ENCODE measurements at places on chromosomes 16 and 17. TPM values are rescaled to one million over a fixed set of nuclear protein-coding genes. Genes with fewer than 3 reads are reported as not detected.

Gene SPATA32
- not detected for total RNA-seq

Gene FOXL1
- total RNA-seq, result 0.75 TPM

Gene C16orf89
- total RNA-seq, result 267 TPM

Gene RASD1
- total RNA-seq, result 135 TPM

Gene HSD17B1
- 2.3 TPM for total RNA-seq

Gene METRNL
- 57.5 TPM for total RNA-seq

Gene DHRS7C
- total RNA-seq, result not detected

Gene VTN
- total RNA-seq, result not detected

GRCh38 chr17:41767324-41768042 is 19.0 kb downstream of the JUP start:
- H3K4me1 ChIP-seq, result peaks cover 10% of the 10 kb centered on the region
- no peak for DNase-seq
- H3K36me3 ChIP-seq, result peaks cover 87% of the 10 kb centered on the region

- no peak overlapping the region for H3K27ac ChIP-seq
- no peaks in the 10 kb centered on the region for H3K27me3 ChIP-seq
- no peak for DNase-seq
- H3K36me3 ChIP-seq, result no peaks in the 10 kb centered on the region
- H3K4me3 ChIP-seq, result no peak overlapping the region
These were observed 52.4 kb downstream of the ANKRD11 start for GRCh38 chr16:89437991-89438390.

- H3K36me3 ChIP-seq, result no peaks in the 10 kb centered on the region
- H3K27me3 ChIP-seq, result no peaks in the 10 kb centered on the region
- no peak for DNase-seq
- H3K4me1 ChIP-seq, result no peaks in the 10 kb centered on the region
These were observed 581.7 kb downstream of the KCNJ2 start for GRCh38 chr17:70750983-70751382.

GRCh38 chr16:83995754-83996153 is 27.7 kb downstream of the NECAB2 start:
- peaks cover 8% of the 10 kb centered on the region for H3K4me1 ChIP-seq
- H3K36me3 ChIP-seq, result no peaks in the 10 kb centered on the region
- H3K27ac ChIP-seq, result no peak overlapping the region
- H3K27me3 ChIP-seq, result no peaks in the 10 kb centered on the region

GRCh38 chr16:979859-980594 is 1.5 kb upstream of the SOX8 start:
- no peak for DNase-seq
- H3K27ac ChIP-seq, result no peak overlapping the region
- peaks cover 6% of the 10 kb centered on the region for H3K27me3 ChIP-seq
- no peaks in the 10 kb centered on the region for H3K36me3 ChIP-seq
- peaks cover 18% of the 10 kb centered on the region for H3K4me1 ChIP-seq

DNA sequence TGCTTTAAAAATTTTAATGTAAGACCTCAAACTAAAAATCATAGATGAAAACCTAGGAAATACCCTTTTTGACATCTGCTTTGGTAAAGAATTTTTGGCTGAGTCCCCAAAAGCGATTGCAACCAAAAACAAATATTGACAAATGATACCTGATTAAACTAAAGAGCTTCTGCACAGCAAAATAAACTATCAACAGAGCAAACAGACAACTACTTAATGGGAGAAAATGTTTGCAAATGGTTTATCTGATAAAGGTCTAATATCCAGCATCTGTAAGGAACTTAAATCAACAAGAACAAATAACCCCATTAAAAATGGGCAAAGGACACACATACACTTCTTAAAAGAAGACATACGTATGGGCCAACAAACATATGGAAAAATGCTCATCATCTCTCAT is 242.5 kb downstream of the BCAS3 start:
- no peaks in the 10 kb centered on the region for H3K36me3 ChIP-seq
- no peaks in the 10 kb centered on the region for H3K4me1 ChIP-seq
- H3K27ac ChIP-seq, result no peak overlapping the region
- DNase-seq, result no peak
- no peak overlapping the region for H3K4me3 ChIP-seq

DNA sequence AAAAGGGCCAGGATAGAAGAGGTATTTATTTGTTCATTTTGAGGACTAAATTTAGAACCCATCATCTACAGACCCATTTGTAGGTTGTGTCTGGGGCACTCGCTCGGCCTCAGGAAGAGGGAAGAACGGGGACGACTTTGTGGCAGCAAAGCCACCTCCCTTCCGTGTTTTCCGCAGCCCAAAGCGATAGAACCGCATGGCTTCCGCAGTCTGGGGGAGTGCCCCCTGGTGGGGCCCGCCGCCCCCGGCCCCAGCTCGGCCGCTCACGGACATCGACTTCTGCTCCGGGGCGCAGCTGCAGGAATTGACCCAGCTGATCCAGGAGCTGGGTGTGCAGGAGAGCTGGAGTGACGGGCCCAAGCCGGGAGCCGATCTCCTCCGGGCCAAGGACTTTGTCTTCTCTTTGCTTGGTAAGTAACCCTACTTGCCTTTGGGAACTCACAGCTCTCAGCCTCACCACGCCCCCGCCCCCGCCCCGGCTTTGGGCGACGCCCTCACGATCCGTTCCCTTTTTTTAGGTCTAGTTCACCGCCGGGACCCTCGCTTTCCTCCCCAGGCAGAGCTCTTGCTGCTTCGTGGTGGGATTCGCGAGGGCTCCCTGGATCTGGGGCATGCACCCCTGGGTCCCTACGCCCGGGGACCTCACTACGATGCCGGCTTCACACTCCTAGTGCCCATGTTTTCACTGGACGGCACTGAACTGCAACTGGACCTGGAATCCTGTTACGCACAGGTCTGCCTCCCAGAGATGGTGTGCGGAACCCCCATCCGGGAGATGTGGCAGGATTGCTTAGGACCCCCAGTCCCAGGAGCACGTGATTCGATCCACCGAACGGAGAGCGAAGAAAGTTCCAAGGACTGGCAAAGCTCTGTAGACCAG is 681 bp downstream of the TMEM102 start:
- H3K27me3 ChIP-seq, result no peaks in the 10 kb centered on the region
- DNase-seq, result peak; percentile 56
- peak overlapping the region; percentile 61 for H3K27ac ChIP-seq
- peaks cover 31% of the 10 kb centered on the region for H3K4me1 ChIP-seq
- H3K4me3 ChIP-seq, result peak overlapping the region; percentile 53
- no peaks in the 10 kb centered on the region for H3K36me3 ChIP-seq

- H3K27ac ChIP-seq, result no peak overlapping the region
- H3K27me3 ChIP-seq, result no peaks in the 10 kb centered on the region
- H3K4me3 ChIP-seq, result no peak overlapping the region
These were observed 348.7 kb downstream of the CDH11 start for GRCh38 chr16:64773184-64773583.

DNA sequence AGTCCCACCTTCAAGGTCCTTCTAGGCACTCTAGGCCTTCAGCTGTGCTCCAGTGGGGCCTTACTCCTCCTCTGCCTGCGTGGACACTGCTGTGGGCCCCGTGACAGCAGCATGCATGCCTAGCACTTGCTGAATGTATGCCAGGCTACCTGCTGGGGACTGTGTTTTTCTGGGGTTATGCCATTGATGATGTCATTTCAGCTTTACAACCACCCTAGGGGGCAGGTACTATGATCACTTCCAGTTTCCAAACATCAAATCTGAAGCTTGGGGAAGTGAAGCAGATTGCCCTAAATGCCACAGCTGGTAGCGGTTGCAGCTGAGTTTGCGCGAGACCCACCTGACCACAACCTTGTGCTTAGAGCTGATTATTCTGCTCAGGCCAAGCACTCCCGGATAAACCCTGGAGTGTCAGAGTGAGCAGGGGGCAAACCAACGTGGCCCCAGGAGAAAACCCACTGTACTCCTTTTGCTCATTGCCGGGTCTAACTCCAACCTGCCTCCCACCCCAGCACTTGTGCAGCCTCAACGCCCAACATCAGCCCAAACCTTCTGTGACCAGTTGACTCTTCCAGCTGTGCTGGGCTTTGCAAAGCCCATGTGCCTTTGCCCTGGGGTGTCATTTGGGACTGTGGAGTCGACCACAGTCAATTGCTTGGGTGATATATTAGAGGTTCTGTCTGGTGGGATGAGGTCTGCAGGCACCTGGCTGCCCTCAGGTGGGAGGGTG is 168.4 kb downstream of the ENGASE start:
- H3K4me1 ChIP-seq, result no peaks in the 10 kb centered on the region
- no peak overlapping the region for H3K27ac ChIP-seq
- no peaks in the 10 kb centered on the region for H3K36me3 ChIP-seq

- no peak overlapping the region for H3K4me3 ChIP-seq
- no peaks in the 10 kb centered on the region for H3K36me3 ChIP-seq
- no peaks in the 10 kb centered on the region for H3K4me1 ChIP-seq
- H3K27ac ChIP-seq, result no peak overlapping the region
- DNase-seq, result no peak
- H3K27me3 ChIP-seq, result no peaks in the 10 kb centered on the region
These were observed 35.1 kb downstream of the TMEM238L start for GRCh38 chr17:10768750-10769251.

- H3K36me3 ChIP-seq, result no peaks in the 10 kb centered on the region
- no peak overlapping the region for H3K4me3 ChIP-seq
- H3K27me3 ChIP-seq, result no peaks in the 10 kb centered on the region
- peaks cover 6% of the 10 kb centered on the region for H3K4me1 ChIP-seq
- no peak overlapping the region for H3K27ac ChIP-seq
These were observed 22.0 kb upstream of the NSMCE1 start for GRCh38 chr16:27290562-27290961.

DNA sequence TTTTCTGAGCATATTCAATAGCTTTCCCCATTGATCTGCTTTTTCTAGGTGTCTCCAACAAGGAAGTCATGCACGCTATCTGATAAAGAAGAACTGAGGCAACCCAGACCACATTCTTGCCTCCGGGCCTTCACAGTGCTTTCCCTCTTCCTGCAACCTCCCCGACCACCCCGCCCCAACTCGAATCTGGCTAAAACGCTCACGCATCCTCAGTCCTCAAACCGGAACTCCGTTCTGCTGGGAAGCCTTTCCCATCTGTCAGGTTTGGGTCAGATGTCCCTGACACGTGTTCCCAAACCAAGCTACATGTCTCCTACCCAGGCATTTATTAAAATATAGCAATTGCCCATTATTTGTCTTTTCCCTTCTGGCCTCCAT is 112.7 kb downstream of the VPS53 start:
- no peak overlapping the region for H3K4me3 ChIP-seq
- peaks cover 10% of the 10 kb centered on the region for H3K36me3 ChIP-seq
- no peak overlapping the region for H3K27ac ChIP-seq
- H3K4me1 ChIP-seq, result peaks cover 5% of the 10 kb centered on the region
- DNase-seq, result no peak

DNA sequence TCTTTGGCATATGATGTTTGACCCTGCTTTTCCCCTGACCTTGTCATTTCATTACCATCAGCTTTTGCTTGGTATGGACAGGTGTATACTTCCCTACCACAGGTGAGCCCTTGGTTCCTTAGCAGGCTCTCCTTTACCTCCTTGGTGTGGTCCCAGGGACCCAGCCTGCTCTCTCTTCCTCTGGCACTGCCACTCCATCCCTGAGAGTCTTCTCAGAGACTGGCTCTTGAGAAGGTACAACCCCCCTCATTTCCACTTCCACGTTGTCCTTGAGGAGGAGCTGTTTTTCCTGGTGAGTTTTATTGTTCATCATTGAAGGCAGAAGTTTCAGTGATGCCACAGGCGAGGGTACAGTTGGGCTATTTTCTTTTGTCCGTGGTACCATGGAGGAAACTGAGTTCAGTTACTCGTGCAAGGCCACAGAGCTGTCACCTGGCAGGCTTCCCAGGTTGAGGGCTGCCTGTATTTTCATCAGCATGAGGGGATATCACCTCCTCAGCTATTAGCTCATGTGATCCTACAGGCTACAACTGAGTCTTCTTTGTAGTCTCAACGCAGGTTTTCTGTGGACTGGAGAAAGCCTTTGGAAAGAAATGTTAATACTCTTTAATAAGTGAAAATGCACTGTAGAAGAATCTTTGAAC is 52.3 kb downstream of the MSI2 start:
- H3K4me3 ChIP-seq, result no peak overlapping the region
- no peaks in the 10 kb centered on the region for H3K27me3 ChIP-seq

- DNase-seq, result no peak
- no peak overlapping the region for H3K27ac ChIP-seq
- H3K36me3 ChIP-seq, result no peaks in the 10 kb centered on the region
- H3K4me1 ChIP-seq, result peaks cover 24% of the 10 kb centered on the region
- no peaks in the 10 kb centered on the region for H3K27me3 ChIP-seq
These were observed 53.1 kb downstream of the PRMT7 start for GRCh38 chr16:68363658-68364521.

DNA sequence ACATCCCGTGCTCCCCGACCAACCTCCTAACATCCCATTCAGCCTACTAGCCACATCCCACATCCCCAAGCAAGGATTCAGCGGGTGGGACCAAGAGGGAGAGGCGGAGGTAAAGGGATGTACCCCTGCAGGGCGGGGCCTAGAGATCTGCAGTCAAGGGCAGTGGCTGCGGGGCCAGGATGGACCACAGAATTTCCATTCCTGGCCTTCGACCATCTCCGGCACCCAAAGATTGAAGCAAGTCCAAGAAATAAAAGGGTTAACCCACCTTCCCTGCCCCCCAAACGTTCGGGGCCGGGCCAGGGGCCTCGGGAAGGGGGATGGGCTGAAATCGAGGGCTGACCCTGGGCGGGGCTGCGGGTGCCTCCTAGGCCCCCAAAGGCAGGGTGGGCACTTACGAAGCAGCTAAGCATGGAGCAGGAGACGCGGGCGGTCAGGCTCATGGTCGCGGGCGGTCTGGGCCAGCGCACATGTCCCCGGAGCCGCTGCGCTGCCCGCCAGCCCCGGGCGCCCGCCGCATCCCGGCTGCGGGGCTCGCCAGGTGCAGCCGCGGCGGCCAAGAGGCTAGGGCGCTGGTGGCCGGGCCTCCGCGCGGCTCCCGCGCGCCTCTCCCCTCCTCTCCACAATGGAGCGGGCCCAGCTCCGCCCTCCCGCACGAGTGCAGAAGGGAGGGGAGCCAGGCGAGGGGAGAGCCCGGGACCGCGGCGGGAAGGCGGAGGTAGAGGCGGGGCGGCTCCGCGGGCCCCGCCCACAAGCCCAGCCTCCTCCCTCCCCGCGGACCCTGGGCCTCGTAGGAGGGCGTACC is at the start of gene MTMR4:
TSS of gene MTMR4 (minus strand) at position 674 of the 805 bp plus-strand sequence. CDS start at position 443, 231 bp downstream.
- peaks cover 27% of the 10 kb centered on the region for H3K4me1 ChIP-seq
- peaks cover 27% of the 10 kb centered on the region for H3K36me3 ChIP-seq
- H3K27ac ChIP-seq, result peak within 1 kb of the TSS; percentile 73
- no peaks in the 10 kb centered on the region for H3K27me3 ChIP-seq
- H3K4me3 ChIP-seq, result peak within 1 kb of the TSS; percentile 39
- peak; percentile 84 for DNase-seq

- no peak for DNase-seq
- H3K36me3 ChIP-seq, result peaks cover 34% of the 10 kb centered on the region
- no peaks in the 10 kb centered on the region for H3K27me3 ChIP-seq
- H3K4me1 ChIP-seq, result peaks cover 2% of the 10 kb centered on the region
- no peak overlapping the region for H3K4me3 ChIP-seq
These were observed 10.4 kb downstream of the TP53I13 start for GRCh38 chr17:29578626-29579485.

DNA sequence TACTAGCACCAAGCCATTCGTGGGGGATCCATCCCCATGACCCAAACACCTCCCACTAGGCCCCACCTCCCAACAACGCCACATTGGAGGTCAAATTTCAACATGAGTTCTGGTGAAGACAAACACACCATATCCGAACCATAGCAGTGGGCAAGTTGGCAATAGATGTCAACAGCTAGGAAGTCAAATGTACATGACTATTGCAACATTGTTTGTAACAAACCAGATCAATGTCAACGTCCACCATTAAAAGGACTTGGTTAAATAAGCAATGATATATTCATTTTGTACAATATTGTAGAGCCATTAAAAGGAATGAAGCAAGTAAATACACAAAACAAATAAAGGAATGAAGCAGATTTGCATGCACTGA is 26.5 kb upstream of the CIITA start:
- H3K4me1 ChIP-seq, result no peaks in the 10 kb centered on the region
- no peak overlapping the region for H3K4me3 ChIP-seq
- no peaks in the 10 kb centered on the region for H3K36me3 ChIP-seq
- DNase-seq, result no peak
- H3K27me3 ChIP-seq, result no peaks in the 10 kb centered on the region
- H3K27ac ChIP-seq, result no peak overlapping the region
